PC-3 (cell line): ENCODE measurements at places on chromosomes 4 and X.

DNA sequence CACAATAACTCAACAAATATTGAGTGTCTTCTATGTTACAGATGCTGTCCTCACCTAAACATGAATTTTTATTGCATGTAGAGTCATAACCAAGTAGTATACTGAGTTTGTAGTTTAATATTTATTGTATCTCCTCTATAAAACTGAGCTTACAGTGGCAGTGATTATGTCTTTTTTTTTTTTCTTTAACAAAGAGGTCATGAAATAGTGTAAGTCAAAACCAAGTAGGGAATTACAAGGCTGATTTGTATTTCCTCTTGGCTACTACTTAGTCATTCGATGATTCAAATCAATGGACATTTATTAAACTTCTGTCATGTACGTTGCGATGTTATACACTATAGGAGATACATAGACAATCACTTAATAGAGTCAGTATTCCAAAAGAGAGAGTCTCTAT is 48.4 kb downstream of the IL15 start:
- peak; percentile 80 for DNase-seq

DNA sequence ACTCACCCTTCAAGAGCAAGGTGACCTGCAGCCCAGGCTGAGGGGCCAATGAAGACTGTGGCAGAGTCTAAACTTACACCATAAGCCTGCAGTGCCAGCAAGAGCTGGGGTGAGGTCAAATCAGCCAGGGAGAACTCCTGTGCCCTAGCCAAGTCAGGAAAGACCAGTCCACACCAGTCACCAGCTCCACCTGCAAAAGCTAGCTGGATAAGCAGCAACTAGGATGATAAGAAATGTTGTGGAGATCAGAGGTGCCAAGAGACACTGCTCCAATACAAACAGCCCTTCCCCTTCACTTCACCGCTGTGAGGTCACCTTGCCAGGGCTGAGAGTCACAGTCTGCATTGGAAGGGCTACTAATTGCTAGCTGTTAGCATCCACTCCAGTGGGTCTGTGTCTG is 31.3 kb downstream of the NIPAL1 start:
- DNase-seq = no peak

- no peak for DNase-seq
Measured at GRCh38 chr4:67452100-67452845, 93.0 kb downstream of the CENPC start.

DNA sequence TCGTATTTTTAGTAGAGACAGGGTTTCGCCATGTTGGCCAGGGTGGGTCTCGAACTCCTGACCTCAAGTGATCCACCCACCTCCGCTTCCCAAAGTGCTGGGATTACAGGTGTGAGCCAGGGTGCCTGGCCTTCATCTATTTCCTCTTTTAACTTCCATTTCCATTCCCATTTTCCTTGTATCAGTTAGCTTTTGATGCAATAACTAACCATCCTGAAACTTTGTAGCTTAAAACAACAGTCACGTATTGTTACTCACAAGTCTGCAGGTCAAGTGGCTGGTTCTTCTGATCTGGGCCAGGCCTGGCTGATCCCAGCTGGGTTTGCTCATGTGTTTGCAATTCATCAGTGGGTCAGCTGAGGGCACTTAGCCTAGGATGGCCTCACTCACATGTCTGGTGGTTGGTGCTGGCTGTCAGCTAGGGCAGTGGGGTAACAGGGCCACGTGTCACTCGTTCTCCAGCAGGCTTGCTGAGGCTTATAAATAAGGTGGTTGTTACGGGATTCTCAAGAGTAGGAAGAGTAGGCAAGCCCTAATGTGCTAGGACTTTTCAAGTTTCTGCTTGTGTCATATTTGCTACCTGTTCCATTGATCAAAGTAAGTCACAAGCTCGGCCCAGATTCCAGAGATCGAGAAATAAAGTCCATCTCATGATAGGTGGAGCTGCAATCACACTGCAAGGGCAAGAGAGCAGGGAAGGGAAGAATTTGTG is 88.2 kb downstream of the SOWAHB start:
- no peak for DNase-seq

DNA sequence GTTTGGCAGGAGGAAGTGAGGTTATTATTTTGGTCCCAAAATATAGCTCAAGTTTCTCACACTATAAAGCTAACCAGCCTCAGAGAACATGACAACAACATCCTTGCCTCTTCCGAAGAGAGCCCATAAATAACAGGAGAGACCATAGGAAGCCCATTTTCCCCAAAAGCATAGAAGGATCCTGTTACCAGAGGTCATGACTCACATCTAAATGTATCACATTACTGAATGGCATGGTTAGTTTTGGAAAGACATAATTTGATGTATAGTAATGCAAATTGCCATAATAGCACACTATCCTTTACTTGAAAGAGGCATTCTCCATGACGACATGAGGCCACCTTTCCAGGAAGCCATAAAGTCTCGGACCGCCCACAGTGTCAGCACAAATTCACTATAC is 238.8 kb upstream of the GRIA3 start:
- DNase-seq = peak; percentile 16

DNA sequence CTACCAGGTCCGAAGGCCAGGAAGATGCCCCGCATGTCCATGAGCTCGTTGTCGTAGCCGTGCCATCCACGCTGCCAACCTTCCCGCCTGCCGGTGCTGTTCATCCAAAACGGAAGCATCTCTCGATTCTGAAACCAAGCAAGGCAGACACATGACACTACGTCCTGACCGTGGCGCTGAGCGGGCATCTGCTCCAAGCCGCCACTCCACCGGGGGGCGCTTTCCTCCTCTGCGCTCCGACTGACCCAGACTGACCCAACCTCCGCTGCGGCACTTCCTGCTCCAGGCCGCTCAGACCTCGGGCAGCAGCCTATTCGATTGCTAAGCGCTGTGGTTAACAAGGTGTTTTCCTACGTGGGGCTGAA is 120.5 kb downstream of the ENPP6 start:
- no peak for DNase-seq

DNA sequence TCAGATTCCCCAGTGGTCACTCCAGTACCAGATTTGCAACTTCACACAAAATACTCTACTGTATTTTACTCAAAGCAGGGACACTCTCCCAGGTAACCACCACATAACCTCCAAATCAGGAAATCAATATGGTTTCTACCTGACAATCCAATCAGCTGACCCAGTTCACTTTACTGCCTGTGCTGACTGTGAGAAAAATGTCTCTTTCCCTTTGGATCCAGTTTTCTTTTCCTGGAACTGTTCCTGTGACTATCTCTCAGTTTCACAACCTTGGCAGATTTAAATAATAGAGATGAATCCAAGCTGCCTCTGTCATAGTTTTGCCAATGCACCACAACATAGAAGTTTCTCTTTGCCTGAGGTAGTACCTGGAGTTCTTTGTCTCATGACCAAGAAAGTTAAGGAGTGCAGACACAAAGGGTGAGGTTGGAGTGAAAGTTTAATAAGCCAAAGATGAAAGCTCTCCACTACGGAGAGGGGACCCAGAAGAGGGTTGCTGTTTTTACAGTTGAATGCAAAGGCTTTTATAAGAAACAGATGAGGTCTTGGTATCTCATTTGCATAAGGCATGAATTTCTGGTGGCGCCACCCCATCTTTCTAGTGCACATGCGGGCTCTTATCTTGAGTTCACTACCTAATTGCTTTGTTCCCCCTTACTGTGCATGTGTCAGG is 29.7 kb upstream of the IL9R start:
- DNase-seq = no peak

DNA sequence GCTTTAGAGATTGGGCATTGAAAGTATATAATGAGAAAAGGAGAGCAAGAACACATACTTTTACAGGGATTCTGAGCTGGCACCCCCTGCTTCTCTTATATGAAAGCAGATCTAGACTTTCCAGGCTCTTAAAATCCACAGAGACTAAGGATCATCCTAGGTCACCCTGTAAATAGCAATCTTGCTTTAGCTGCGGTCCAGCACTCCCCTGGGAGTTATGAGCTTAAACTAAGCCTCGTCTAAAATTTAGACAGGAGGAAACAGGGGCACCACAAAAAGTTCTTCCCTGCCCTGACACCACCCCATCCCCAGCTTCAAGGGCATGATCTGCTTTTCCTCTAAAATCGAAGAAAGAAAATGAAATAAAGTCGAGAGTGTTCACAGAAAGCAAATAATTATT is 143.3 kb upstream of the KCNIP4 start:
- no peak for DNase-seq

DNA sequence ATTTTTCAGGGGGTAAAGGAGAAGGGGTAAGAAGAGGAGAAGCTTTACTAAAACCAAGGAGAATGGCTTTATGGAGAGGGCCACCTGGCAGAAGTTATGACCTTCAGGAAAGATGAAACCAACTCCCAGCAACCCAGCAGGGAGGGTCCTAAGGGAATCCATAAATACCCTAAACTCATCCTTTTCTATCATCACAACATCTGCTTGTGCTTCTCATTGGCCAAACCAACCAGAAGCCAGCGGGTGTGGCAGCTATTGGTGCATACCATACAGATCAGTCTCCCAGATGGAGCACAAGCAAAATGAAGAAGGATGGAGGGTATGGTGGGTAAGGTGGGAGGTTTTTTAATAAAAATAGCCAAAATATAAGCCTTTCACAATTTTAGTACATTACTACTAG is 58.5 kb upstream of the ARSJ start:
- DNase-seq = no peak

GRCh38 chr4:2269618-2270163 is 7.8 kb upstream of the MXD4 start:
- DNase-seq = no peak

- DNase-seq = peak; percentile 47
Measured at GRCh38 chr4:166017804-166018203, 144.8 kb downstream of the TLL1 start.

DNA sequence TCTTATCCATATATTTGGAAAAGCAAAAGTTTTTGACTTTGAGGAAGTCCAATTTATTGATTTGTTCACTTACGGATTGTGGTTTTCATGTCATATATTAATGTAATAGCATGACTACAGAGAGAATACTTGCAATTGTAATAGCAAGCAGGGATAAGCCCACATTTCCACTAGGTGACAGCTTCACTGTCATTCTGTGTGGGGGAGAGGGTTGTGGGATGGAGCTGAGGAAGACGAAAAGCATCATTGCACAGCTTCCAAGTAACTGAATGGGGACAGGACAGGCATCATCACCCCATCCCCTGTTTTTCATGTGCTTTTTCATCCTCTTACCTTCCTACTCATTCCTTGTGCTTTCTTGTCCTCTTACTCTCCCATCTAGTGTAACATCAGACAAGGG is 31.4 kb downstream of the BEX3 start:
- DNase-seq = no peak

DNA sequence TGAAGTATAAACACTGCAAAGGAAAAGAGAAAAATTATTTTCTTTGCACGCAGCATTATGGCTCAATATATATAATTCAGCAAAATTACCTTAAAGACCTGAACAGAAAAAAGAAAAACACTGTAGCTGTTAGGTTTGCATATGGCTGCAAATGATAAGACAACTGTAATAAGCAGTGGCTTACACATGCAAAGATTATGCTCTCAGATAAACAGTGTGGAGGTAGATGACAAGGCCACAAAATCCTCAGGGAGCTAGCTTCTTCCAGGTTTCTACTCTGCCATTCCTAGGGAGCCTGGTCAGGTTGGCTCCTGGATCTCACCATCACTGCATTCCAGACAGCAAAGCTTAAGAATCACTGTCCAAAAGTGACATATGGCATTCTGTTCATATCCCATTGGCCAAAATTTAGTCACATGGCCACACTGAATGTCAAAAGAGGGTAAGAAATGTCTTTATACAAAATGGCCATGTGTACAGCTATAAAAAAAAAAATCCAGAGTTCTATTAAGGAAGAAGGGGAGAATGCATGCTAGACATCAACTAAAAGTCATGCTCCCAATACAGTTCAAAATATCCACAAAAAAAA is 195.2 kb upstream of the SLC7A11 start:
- no peak for DNase-seq

- DNase-seq = no peak
Measured at GRCh38 chr4:89954906-89955695, 60.4 kb downstream of the MMRN1 start.

DNA sequence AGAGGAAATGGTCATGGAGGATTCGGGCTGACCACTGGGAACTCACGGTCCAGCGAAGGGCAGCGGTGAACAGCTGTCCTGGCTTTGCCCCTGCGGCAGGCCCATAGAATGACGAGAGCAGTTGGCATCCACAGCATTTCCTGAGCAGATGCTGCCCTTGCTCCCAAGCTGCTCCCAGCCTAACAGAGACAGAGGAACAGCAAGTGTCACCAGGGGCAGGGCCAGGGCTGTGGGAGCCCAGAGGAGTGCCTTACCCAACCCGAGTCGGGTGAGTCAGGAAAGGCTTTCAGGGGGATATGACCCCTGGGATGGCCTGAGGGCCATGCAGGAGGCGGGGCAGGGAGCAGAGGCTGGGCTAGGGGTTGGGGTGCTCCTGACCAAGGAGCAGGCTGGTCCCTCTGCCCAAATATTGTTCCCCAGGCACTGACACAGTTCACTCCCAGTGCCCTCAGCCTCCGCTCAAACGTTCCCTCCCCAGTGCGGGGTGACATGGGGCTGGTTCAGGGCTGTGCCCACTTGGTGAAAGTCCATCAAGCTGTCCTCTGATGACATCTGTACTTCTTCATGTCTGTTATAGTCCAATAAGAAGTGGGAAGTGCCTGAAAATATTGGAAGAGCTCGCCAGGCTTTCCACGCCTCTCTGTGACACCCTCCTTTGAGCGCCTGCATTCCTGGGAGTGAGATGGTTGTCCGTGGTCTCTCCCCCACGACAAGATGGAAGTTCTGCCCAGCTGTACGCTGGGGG is 64.7 kb upstream of the GPR78 start:
- DNase-seq = no peak

- DNase-seq = no peak
Measured at GRCh38 chrX:10177601-10178000, 20.8 kb downstream of the CLCN4 start.

DNA sequence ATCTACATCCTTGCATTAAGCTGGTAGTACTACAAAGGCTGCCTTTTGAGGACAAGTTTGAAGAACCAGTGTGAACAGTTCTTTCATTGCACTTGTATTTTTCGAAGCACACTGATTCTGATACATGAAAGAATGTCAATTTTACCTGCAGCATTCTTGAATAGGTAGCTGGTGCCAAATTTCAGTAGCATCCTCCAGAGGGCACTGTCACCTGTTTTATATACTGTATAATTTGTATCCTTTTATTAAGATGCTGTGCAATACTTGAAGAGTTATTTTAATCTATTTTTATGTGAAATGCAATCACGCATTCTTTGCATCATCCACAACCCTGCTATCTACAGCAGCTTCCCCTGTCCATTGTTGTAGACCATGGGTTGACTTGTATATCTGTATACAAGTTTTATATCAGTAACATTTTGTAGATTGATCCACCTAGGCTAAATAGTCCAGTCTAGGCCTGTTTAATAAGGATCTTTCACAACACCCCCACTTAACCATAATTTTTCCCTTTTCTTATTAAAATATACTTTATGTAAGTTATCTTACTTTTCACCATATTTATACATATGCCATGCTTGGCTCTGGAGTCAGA is 325.7 kb downstream of the PCDH7 start:
- peak; percentile 65 for DNase-seq

GRCh38 chrX:64976673-64977040 is 407 bp upstream of the ZC4H2 start:
- DNase-seq = no peak

DNA sequence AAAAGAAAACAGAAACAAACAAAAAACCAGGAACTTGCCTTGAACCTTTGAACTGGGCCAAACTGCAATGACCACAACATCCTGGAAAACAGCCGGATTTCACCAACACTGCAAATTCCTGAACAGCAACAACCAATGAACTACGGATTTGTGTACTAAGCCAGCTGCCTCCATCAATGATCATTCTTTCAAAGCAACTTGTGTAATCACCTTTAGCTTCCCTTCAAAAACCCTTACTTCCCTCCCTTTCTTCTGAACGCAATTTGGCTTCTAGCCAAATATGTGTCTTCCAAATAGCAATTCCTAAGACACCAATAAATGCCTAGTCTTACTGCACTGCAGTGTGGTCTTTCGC is 98.5 kb upstream of the FAM47C start:
- no peak for DNase-seq
